ENCODE measurements at places on chromosomes 2 and 18.

GRCh38 chr2:36267194-36267593 lies 88.4 kb upstream of the CRIM1 start:
- DNase-seq, result no peak

DNA sequence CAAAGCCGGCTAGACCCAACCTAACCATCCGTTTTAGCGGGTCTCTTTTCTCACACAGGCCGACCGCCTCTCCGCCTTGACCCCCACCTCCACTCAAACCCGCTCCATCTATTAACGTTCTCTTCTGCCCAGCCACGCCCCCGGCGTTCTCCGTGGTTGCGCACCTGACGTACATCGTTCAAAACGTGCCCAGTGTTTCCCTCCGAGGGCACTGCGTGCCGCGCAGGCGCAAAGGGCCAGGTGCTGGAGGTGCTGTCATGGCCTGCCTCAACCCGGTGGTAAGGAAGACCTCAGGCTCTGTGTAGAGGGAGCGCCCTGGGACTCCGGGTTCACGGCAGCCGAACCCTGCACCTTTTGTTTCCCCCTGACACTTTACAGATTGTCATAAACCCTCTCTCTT lies at the start of gene GTF2A1L:
TSS of gene GTF2A1L (plus strand) at position 239 of the 400 bp plus-strand sequence. CDS start at position 258, 19 bp downstream.
- DNase-seq, result no peak

DNA sequence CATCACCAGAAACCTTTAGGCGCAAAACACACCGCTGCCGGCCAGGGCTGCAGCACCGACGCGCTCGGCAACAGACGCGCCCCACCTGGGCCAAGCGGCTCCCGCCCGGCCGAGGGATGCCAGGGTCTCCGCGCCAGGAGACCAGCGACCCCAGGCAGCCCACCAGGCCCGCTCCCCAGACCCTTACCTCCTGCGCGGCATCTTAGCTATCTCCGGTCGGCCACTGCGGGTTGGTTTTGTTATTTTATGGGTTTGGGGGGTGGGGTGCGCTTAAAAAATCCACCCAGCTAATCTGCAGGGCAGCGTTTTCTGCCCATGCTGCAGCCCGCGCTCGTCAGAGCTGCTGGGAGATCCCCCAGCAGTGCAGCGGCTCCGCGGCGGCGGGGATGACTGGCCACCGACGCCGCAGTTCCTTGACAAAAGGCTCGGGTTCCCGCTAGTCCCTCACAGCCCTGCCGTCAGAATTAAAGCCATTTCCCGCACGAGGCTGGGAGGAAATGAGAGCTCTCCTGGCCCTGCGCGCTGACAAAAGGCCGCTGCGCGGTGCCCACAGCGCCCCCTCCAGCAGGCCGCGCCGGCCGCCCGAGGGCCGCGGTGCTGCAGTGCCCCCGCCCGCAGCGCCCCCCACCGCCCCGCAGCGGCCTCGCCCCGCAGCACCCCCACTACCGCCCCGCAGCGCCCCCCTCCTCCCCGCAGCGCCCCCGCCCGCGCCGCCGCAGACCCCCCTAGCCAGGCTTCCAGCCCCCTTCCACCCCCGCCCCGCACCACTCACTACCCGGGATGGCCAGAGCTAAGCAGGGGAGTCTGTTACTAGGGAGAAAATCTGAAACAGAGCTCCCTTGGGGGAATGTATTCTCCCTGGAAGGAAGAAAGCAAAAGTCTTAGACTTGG lies at the start of gene ADD2:
TSS of gene ADD2 (minus strand) at position 502 of the 891 bp plus-strand sequence. CDS start 61,792 bp downstream, outside the sequence.
- peak; percentile 24 for DNase-seq

DNA sequence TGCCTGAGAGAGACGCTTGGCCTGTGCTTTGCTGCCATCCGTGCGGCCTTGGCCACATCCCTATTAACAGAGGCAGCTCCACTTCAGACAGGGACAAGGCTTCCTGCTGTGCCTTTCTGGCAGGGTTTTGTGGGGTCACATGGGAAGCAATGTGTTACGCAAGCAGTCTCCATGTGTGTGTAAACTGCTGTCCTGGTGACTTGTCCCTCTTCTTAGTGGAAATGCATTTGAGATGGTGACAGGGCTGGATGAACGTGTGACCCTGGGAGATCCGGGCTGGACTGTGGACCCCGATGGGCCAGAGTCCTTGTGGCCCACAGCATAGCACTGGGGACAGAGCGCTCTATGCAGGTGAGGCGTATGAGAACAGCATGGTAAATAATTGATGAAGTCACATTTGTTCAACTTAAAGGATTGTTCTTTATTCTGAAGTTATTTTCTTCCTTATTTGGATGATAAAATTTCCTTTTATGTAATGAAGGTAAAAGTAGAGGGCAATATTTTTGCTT lies 23.2 kb downstream of the ASB1 start:
- peak; percentile 69 for DNase-seq

DNA sequence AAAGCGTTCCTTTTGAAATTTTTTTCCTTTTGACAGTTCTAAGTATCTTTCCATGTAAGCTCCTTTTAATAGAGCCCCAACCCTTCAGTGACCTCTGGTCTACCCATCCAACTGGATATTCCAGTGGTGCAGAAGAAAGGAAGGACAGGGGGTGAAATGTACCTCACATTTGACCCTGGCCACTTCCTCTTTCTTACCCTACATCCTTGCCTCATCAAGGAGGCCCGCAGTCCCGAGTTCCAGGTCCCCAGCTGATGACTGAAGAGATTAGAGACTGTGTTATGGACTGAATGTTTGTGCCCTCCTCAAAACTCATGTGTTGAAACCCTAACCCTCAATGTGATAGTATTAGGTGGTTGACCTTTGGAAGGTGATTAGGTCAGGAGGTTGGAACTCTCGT lies 158.1 kb downstream of the RBM43 start:
- no peak for DNase-seq

- DNase-seq, result no peak
Measured at GRCh38 chr18:29096079-29096770, 919.3 kb upstream of the CDH2 start.

GRCh38 chr18:11982981-11983380 lies 1.7 kb downstream of the IMPA2 start:
- DNase-seq, result no peak

DNA sequence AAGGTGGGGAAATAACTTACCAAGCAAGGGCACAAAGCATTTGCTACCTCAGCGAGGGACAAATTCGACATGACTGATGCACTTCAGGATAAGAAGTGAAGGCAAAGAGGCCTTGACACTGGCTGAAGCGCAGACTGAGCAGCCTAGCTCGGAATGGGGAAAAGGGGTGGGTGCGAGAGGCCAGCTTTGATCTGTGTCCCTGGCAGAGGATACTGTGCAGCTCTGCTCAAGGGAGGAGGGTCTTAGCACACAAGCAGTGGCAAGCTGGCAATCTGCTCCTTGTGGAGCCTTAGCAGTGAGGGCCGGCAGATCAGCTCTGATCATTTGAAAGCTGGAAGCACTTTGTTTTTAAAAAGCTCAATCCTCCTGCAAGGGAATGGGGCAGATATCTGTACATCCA lies 222.3 kb downstream of the ZBTB7C start:
- DNase-seq, result no peak

- peak; percentile 82 for DNase-seq
Measured at GRCh38 chr18:61998957-61999356, 106.2 kb upstream of the RNF152 start.

DNA sequence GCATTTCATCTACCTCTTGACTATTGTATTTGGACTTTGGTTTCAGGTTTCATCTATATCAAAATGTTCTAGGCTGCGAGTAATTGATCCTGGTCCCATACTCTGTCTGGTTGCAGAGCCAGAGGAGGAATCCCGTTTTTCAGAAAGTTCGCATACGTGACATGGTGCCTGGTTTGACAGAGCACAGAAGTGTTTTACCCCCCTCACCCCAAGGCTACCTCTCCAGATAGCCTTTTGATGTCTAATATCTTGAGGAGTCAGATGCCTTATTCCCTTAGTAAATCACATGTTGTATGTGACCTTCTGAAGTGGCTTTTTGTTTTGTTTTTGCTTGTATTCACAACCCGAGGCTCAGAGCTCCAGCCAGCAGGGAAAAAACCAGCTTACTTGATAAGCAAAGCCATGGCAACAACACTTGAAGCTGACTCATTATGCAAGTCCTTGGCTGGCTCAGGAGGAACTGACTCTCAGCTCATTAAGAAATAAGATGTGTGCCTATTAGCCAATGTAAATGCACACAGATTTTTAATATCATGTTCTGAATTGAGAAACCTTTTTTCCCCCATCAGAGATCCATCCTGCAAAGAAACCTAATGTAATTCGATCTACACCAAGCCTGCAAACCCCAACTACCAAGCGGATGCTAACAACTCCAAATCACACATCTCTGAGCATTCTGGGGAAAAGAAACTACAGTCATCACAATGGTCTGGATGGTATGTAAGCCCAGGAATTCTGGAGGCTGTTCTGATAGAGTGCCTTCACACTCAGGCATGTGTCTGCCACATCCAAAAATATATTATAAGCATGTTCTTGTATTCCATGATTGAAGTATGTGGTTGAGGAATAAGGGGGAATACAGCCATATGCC lies 41.4 kb downstream of the OXER1 start:
- DNase-seq, result peak; percentile 85

GRCh38 chr2:182717816-182718215 lies 1.8 kb downstream of the DNAJC10 start:
- no peak for DNase-seq

DNA sequence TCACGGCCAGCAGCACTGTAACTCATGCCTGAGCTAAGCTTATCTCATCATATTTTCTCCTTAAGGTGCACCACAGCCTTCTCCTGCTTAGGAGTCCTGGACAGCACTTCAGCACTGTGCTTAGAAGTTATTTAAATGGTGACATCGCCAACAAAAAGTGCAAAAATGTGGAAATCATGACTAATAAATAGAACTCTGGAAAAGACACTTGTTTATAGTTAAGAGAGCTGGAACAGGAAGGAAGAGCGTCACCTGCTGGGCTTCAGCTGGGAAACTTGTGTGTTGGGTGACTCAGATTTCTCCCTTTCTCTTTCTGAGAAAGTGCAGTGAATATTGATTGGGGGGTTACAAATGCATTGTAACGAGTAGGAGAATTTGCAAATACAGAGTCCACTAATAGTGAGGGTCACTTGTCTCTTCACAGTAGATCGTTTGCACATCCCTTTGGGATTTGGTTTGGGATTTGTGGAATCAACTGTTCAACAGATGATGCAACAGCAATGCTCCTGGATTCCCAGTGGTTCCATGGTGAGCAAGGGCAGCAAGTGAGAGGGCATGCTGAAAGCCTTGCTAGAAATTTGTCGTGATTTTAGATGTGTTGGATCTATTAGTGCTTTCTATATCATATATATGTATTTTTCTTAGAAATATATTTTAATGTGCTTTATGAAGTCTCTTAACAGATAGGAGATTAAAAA lies 84.2 kb downstream of the DOK6 start:
- DNase-seq, result peak; percentile 10

GRCh38 chr2:232336241-232336736 lies 42.3 kb upstream of the ALPP start:
- no peak for DNase-seq

DNA sequence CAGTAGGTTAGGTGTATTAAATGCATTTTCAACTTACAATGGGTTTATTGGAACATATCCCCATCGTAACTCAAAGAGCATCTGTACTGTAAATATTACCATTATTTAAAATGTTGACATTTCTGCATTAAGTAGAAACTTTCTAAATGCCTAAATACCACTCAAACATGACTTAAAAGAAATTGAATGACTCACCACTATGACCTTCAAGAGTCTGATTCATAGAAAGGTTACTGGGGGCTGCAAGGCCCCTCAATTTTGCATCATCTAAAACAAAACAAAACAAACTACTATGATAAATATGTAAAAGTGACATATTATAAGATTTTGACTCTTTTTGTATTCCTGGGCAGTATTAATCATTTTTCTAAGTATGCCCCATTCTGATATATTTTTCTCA lies 7.6 kb downstream of the WDR35 start:
- peak; percentile 16 for DNase-seq

GRCh38 chr2:170206805-170207407 lies 29.0 kb downstream of the MYO3B start:
- no peak for DNase-seq

- no peak for DNase-seq
Measured at GRCh38 chr18:12699747-12700146, 2.8 kb downstream of the CEP76 start.

- DNase-seq, result peak; percentile 48
Measured at GRCh38 chr2:182715121-182715891, 751 bp upstream of the DNAJC10 start.

DNA sequence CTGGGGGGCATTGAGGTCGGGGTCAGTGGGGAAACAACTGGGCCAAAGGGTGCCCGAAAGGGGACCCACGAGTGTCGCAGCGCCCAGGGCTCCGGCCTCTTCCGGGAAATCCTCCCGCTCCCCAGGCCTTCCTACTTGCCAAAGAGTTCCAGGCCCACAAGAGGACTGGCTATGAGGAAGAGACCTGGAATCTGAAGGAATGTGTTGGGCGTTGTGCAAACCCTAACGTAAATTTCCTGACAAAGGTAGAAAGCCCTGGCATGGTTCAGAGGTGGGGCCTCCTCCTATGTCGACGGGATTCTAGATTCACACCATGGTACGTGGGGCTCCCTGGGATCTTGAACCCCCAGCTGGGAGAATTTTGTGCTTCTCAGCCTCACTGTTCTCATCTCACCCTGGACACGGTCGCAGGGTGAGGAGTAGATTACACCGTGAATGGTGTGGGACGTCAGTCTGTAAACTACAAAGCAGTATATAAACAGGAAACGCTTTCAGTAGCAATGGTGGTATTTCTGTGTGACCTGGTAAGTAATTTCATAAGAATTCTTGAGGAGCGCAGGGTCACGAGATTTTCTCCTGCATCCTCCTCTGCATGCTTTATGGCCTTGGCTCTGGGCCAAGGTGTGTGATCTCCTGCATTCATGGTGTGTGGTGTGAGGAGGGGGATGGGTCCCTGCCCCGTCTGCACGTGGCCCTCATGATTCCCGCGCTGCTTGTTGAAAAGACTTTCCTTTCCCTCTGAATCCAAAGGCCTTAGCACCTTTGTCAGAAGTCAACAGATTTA lies 868 bp downstream of the HSBP1L1 start:
- DNase-seq, result peak; percentile 48

All from adipocyte (in vitro differentiated cells).